ENCODE measurements at places on chromosomes 16 and 17.

DNA sequence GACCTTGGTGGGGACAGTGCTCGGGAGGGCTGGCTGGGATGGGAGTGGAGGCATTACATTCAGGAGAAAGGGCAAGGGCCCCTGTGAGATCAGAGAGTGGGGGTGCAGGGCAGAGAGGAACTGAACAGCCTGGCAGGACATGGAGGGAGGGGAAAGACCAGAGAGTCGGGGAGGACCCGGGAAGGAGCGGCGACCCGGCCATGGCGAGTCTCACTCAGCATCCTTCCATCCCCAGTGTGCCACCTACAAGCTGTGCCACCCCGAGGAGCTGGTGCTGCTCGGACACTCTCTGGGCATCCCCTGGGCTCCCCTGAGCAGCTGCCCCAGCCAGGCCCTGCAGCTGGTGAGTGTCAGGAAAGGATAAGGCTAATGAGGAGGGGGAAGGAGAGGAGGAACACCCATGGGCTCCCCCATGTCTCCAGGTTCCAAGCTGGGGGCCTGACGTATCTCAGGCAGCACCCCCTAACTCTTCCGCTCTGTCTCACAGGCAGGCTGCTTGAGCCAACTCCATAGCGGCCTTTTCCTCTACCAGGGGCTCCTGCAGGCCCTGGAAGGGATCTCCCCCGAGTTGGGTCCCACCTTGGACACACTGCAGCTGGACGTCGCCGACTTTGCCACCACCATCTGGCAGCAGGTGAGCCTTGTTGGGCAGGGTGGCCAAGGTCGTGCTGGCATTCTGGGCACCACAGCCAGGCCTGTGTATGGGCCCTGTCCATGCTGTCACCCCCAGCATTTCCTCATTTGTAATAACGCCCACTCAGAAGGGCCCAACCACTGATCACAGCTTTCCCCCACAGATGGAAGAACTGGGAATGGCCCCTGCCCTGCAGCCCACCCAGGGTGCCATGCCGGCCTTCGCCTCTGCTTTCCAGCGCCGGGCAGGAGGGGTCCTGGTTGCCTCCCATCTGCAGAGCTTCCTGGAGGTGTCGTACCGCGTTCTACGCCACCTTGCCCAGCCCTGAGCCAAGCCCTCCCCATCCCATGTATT is 1.1 kb downstream of the CSF3 start:
- no peak for DNase-seq

- no peak for DNase-seq
These were observed 5.6 kb downstream of the PLEKHG4 start for GRCh38 chr16:67284699-67285646.

DNA sequence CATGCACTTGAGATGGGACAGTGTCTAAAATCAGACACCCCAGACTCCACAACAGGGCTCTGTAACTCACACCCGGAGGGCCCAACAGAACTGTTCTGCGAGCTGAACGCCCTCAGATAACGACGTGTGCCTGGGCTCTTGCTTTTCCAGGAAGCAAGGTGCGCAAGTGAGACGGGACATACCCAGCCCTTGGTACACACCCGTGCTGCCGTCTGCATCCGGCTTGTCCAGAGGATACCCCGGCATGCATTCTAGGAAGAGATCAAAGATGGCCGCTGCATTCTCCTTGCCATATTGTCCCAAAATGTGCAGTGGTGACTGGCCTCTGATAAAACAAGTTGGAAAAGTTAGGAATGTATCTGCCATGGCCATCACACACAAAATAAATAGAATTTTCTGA is 29.4 kb downstream of the CYB5D2 start:
- DNase-seq: no peak

- peak; percentile 77 for DNase-seq
These were observed 217.8 kb downstream of the SPECC1 start for GRCh38 chr17:20226814-20227482.

- DNase-seq: no peak
These were observed 21.4 kb upstream of the SLC46A1 start for GRCh38 chr17:28427371-28427770.

DNA sequence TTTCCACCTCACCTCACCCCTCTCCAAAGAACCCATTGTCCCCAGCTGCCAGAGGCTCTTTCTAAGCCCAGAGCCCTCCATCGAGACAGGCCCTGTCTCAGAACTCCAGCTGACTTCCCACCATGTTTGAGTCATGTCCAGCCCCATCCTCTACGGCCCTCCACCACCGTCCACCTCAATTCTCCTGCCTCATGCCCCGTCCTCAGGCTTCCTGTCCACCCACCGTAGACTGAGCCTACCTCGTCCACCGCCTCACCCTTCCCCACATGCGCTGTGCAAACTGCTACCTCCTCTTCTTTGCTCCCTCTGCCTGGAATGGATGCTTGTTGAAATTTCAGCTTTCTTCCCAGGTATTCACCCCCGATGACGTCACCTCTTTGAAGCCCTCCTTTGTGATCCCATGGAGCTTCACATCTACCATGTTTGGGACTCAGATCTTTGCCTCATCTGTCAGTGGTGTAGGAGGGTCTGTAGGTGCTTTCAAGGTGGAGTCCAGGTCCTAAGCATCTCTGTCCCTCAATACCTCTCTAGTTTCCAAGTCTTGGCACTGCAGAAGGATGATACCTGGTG is 149.0 kb downstream of the MRM1 start:
- no peak for DNase-seq
